ENCODE measurements at places on chromosomes 4 and X.

GRCh38 chr4:3043282-3044020, 30.9 kb downstream of the HTT-AS start:
- DNase-seq: no peak

DNA sequence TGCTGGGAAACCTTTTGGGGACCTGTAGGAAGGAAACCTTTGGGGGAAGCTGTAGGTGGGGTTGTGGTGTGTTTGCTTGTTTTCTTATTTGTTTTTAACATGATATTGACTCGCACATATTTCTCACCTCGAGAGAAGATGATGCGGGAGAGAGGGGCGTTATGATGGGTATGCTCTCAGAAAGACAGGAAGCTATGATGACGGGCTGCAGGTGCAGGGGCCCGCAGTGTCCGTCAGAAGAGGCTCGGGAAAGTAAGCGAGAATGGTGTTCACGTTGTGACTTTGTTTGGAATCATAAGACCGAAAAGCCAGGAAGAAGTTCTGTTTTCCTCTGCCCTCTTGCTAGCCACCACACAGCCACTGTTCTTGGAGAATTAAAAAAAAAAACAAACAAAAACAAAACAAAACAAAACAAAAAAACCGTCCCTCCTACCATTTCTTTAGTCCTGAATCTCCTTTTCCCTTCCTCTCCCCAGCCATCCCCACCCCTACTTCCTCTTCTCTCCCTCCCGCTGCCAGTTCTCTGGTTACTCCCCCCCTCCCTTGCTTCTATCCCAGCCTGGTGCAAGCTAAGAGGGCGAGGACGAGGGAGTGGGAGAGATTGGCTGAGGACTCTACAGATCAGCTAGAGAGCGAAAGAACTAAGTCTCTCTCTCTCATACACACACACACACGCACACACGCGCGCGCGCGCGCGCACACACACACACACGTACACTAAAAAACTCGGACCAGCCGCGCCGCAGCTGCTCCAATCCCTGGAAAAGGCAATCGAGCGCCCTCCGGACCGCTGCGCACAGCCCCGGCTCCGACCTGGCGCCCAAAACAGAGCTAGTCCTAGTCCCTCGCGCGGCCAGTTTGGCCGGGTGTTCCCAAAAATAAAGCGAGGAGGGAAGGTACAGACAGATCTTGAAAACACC, at the start of gene BMP3:
Gene BMP3, plus strand, starts transcription at position 648 of the 920 bp plus-strand sequence. CDS start 577 bp downstream, outside the sequence.
- peak; percentile 15 for DNase-seq

DNA sequence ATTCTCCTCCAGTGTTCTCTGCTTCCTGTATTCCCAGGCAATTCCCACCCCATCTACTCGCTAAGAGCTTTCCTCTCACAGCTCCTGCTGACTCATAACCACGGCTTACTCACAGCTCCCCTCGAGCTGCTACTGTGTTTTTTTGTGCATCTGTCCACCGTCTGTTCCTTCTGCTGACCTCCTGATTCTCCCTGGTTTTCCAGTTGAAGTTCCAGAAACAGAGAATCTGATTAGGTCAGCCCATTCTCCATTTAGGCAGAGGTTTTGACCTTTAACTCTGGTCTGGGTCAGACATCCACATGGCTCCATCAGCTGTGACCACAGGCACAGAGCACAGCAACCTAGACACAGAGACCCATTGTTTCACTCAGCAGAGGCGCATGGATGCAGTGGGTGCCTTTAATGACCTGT, 5.5 kb upstream of the SMIM20 start:
- DNase-seq: no peak

GRCh38 chrX:36961590-36961989, 46.6 kb upstream of the FAM47C start:
- DNase-seq: no peak

GRCh38 chrX:68287419-68287818, 145.9 kb downstream of the OPHN1 start:
- no peak for DNase-seq

DNA sequence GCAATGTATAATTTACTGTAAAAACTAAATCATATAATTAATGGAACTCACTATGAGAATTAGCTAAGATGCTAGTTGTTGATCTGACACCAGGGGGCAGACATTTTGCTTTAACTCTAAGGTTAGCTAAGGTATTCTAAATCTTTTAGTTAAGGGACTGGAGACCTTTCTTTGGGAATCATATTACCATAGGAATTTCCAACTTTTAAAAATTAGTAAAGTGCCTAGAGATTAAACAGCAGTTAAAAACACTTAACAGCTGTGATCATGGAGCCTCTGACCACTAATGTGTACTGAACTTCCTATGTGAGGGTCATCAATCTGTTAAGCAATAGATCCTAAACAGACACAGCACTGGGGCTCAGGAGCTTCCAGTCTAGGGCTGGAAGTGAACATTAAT, 226.6 kb downstream of the NSUN7 start:
- DNase-seq: peak; percentile 74

GRCh38 chrX:129534816-129535578, 5.1 kb upstream of the OCRL start:
- no peak for DNase-seq

- no peak for DNase-seq
Measured at GRCh38 chr4:129863206-129863605, 767.3 kb downstream of the C4orf33 start.

- DNase-seq: no peak
Measured at GRCh38 chrX:68848189-68848940, 19.5 kb downstream of the EFNB1 start.

GRCh38 chr4:112085156-112086035, 59.9 kb upstream of the FAM241A start:
- no peak for DNase-seq

DNA sequence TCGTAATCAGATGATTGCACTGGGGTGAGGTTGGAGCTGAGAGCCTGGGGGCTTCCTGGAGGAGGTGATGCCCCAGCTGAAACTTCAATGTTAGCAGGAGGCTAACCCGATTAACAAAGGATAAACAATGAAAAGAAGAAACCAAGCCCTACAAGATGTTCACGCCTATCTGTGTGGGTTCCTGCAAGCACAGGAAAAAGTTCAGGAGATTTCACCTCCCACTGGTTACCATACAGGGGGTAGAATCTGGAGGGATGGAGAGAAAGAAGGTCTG, 27.5 kb downstream of the JAKMIP1 start:
- no peak for DNase-seq

- no peak for DNase-seq
Measured at GRCh38 chrX:68846536-68846935, 17.7 kb downstream of the EFNB1 start.

DNA sequence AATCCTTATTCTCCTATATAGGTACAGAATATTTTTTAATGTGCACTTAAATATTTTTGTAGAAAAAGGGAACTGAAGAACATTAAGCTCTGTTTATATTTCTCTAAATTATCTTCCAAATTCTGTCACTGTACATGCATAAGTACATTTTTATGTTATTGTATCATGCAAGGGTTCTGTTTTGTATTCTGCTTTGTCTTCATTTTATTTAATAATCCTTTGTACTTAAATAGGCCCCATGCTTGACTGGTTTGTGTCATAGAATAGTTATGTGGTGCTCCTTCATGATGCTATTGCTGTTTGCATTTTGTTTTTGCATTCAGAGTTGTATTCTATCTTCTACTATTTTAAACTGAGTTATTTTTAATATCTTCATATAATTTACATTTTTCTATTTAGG, 111.9 kb upstream of the EDNRA start:
- DNase-seq: no peak

GRCh38 chr4:181682367-181683047, 560.7 kb upstream of the TENM3 start:
- no peak for DNase-seq

DNA sequence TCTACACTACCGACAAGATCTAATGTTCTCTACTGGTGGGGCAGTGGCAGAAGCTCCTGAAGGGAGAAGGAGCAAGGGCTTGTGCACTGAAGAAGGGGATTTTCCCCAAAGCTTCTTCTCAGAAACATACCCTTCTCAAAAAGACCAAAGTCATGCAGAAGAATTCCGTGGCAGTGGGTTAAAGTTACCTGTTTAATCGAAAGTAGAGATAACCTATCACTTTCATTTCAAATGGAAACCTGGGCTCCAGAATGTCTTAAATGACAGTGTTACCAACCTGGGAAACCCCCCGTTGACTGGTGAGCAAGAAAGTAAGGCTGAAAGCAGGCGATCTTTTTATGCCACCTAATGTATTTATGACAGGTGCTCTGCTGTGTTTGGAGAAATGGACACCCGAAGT, 92.5 kb upstream of the TEX13D start:
- DNase-seq: no peak

- DNase-seq: no peak
Measured at GRCh38 chrX:83759872-83760271, 101.1 kb upstream of the CYLC1 start.

GRCh38 chr4:140141210-140141835, 12.7 kb downstream of the MAML3 start:
- DNase-seq: no peak

DNA sequence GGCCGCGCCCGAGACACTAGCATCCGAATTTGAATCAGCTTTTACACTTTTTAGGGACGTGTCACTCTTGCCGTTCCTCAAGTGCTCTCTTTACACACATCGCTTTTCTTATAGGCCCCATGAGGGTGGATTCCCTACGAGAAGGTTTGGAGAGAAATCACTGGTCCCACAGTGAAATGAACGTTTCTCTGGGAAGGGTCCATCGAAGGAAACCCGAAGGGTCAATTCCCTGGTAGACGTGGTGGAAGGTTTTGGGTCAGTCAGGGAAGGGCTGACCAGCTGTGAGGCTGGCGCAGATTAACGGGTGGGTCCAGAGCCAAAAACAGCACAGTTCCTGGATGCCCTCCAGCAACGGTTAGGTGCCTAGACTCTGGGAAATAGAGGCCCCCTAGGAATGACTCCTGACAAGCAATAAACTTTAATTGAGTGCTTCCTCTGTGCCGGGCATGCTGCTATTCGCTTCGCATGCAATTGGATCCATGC, 35.9 kb downstream of the ETDC start:
- peak; percentile 29 for DNase-seq

DNA sequence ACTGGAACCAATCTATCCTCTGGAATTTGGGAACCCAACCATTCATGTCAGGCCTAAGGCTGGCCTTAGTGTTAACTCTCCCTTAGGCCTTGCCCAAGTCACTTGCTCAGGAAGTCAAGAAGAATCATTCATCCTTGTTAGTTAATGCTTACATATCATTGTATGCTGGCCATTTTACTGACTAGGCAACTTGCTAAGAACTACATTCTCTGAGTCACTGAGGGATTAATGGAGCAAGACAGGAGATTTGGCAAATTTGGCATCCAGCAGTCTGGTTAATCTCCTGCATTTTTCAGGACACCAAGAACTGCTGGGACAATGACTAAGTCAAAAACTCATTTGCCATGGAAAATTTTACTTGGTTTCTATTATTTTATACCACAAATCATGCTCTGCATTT, 115.8 kb upstream of the DDIT4L start:
- no peak for DNase-seq

DNA sequence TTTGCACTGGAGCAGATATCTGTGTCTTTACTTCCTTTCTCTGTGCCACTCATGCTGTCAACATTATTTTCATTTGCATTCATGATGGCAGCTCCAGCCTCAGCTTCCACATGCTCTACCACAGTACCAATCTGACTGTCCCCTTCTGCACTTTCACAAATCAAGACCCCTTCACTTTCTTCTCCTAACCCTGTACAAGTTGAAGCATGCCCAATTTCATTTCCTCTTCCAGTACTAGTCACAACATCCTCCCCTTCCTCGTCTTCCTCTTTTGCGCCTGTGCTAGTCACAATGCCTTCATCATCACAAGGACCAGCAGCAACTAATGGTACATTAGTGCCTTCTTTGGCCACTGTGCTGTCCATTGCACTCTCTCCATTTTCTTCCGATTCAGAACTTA, 26.5 kb downstream of the BOD1L1 start:
- no peak for DNase-seq

GRCh38 chr4:150385606-150386005, 196.3 kb upstream of the MAB21L2 start:
- peak; percentile 60 for DNase-seq

GRCh38 chr4:155430895-155431795, 54.4 kb upstream of the MAP9 start:
- DNase-seq: no peak

DNA sequence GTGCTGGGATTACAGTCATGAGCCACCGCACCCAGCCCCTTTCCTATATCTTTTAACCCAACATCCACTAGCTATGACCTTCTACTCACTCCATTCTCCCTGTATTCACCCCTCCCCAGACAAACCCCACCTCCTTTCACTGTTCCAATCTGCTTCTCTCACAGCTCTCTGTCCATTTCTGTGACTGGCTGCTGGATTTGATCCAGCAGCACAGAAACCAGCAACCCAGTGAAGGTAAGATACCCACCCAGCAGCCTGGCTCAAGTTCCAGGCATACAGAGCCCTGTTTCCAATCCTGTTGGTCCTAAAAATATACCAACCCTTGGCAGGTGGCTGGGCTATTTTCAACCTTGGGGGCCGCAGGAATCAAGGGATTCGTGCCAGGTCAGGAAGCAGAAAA, 56.9 kb upstream of the SMIM10 start:
- no peak for DNase-seq

GRCh38 chr4:107432451-107432850, 287.6 kb downstream of the PAPSS1 start:
- DNase-seq: no peak

DNA sequence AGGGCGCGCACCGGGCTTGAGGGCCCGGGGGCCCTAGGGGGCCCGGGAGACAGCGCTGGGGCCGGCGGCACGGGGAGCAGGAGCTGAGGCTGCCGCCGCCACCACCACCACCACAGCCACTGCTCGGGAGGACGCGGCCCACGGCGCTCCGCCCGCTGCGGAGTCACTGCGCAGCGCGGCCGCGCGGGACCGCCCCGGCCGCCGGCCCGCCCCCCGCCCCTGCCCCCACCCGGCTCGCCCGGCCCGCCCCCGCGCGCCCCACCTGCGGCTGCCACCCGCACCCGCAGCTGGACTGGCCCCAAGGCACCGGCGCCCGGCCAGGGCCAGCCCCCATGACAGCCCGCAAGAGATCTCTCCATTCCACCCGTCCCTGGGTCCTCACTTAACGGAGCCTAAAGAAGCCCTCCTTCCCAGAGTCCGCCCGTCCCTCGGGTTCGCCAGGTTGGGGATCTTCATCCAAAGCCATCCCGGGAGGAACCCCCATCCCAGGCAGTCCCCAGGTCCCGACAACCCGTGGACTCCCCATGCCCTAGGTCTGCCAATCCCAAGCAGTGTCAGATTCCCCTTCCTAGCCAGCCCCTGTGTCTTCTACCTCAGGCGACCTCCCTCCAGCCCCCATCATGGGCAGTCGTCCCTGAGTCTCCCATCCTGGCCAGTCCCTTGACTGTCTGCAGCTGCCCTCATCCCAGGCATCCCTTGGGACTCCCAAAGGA, 40.0 kb upstream of the IQSEC2 start:
- no peak for DNase-seq

DNA sequence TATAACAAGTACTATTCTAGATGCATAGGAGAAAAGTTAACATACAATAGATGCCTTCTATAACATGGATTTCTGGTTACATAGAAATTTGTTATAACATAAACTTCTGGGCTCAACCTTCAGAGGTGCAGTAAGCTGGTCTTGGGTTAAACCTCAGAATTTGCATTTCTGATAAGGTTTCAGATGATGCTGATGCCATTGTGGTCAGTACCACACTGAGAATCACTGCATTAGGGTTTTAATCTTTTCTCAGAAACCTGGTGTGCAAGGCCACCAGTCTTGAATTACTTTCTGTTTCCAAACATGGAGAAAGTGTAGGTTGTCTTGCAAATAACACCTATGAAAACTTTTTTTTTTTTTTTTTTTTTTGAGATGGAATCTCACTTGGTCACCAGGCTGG, 146.2 kb downstream of the SPOCK3 start:
- DNase-seq: no peak
